ENCODE measurements at places on chromosomes 11 and 22.

DNA sequence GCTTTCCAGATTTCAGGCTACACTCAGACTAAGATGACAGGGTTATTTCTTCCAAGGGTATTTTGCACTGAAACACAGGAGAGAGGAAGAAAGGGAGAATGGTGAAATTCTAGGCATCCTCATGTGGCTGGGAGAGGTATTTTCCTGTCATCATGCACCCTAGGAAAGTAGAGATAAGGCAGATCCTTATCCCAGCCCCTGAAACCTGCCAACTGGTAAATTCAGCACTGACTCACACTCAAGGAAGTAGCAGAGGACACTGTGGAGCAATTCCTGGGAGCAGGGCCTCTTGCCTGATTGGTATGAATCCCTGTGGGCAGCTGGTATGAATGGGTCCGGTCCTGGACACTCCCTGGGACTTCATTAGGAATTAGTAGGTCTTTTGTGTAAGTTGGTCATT, 37.6 kb upstream of the SLC5A1 start:
- no peak for DNase-seq

DNA sequence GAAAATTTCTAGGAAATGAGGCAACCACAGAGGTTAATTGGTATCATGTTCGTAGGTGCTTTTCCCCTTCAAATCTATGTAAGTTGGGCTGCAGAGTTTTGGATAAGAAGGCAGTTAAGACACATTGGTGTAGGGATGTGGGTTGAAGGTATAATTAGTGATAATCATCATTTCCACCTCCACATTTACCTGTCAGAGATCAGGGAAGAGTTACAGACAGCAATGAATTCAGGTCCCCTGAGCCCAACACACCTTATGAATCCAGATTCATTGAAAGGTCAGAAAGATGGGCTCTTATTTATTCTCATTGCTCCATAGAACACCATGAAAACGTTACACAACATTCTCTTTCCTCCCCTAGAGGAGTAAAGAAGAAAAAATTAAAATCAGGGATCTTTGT, 308.7 kb downstream of the C11orf87 start:
- no peak for DNase-seq

DNA sequence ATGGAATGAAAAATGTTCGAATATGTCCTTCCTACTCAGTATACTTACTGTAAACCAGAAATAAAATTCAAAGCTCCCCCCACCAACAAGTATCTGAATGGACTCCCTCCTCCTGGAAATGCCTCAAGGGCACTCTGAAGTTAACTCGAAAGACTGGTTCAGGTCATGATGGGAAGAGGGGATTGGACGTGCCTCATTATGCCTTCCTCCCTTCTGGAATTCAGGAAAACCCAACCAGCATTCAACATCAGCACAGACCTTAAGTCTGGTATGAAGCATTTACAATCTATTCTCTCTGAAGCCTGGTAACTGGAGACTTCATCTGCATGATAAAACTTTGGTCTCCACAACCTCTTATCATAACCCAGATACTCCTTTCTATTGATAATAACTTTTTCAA, 428.3 kb upstream of the RAG2 start:
- DNase-seq: no peak

DNA sequence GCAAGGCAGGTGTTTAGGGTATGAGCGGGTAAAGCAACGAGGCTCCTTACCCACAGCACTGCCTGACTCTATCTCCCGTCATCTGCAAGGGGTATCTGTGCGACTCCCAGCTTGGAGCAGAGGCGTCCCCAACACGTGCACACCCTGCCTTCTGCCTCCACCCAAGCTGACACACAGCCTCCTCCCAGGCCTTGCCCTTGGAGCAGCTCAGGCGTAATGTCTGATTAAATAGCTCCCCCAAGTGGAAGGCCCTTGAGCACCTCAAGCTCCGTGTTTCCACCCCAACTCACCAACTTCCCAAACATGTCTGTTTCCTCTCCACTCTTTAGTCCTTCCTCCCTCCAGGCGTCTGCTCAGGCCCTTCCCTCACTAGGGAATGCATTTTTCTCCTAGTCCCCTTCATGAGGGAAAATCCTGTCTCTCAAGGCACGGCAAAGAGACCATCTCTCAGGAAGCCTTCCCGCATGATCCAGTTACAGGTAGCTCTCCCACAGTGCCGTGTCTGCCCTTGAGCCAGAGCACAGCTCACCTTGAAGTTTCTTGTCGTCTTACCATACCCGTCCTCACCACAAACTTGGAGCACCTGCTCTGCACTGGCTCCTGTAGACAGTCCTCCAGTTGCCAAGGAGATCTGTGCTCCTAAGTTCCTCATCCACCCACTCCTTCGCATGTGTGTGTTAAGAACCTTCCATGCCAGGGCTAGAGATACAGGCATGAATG, 15.8 kb downstream of the CYB5R2 start:
- DNase-seq: no peak

GRCh38 chr11:122751292-122752070, 86.8 kb upstream of the CRTAM start:
- no peak for DNase-seq

DNA sequence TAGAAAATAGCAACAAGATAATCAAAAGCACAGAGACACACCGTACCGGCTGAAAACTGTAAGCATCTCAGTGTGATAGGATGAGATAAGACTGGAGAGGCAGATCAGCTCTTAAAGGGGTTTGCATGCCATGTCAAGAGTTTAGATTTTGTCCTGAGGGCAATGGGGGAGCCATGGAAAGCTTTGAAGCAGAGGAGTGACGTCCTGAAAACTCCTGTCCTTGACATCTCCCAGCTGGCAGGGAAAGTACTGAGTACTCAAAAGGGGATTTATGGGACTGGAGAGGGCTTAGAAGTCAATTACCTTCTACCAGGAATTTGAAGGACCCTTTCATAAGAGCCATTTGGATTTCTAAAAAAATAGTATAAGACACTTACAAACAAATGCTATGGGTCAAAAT, 420.5 kb upstream of the NARS2 start:
- no peak for DNase-seq

GRCh38 chr11:6411594-6412031, 7.3 kb downstream of the APBB1 start:
- no peak for DNase-seq

GRCh38 chr11:66194391-66194790, 74.0 kb upstream of the RAB1B start:
- DNase-seq: no peak

DNA sequence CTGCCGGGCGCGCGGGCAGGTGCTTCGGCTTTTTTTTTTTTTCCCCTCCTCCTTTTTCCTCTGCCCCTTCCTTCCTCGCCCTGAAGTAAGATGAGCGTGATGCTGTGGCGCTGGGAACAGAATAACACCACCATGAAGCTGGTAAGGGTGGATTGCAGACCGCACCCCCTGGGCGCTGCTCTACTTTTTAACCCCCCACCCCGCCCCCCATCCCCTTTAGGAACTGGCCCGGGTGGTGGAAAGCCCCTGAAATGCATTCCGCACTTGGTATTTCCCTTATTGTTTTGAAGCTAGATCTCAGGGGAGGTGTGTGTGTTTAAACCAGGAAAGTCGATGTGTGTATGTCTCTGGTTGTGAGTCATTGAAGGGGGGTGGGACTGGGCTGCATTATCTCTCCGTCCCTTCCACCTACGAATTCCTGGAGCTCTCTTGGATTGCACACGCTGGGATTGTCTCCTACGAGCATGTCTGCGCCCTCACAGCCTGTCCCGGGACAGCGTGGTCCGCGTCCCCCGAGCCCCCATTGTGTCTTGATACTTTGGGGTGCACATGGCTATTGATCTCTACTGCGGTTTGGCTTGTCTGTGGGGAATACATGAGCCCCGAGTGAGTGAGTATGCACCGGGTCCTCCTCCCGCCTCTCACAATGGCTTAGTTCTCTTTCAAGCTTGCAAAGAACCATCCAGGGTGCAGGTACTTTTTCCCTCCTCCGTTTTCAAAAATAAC, 64.9 kb downstream of the NAV2 start:
- DNase-seq: no peak

GRCh38 chr11:78187366-78188285, 800 bp downstream of the KCTD21 start:
- DNase-seq: no peak

DNA sequence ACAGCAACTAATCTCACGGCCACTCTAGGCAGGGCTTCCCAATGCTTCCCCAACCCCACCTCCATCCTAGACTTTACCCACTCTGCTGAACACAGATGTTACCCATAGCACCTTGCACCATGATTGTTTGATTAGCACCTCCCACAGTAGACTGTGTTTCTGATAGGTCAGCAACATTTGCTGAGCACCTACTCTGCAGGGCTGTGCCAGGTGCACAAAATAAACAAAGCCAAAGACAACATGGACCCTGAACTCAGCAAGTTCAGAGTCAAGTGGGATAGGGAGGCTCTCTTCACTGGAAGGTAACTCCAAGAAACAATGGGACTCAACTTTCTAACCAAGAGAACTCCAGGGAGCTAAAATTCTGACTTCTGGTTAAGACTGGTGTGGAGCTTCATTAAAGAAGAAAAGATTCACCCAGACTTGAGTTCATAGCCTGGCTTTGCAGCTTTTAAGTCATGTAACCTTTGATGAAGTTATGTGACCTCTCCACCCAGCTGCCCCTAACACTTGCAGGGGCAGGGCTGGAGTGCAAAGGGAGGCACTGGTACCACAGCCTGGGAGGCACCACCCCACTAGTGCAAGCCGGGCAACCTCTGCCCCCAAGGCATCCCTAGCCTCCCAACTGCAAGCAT, 6.7 kb upstream of the RTN4RL2 start:
- no peak for DNase-seq

DNA sequence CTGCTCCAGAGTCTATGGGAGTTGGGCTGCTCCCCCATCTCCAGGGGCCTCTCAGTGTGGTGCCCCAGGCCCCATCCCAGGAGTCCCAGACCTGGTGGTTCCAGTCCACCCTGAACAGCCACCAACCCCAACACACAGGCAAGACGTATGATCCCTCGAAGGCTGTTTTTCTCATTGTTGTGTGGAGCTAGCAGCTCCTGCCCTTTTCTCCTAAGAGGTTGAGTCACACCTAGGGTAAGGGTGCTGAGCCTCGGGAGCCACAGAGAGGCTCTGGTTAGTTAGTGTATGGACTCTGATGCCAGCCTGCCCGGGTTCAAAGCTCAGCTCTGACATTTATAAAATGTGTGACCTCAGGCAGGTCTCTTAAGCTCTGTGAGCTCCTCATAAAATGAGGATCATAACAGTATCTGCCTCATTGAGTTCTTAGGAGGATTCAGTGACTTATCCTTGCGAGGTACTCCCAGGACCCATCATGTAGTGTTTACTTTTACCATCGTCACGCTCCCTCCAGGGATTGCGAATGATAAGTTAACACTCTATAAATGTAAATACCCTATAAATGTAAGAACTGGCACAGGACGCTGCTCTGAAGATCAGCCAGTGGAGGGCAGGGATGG, 47.2 kb downstream of the FBLN1 start:
- no peak for DNase-seq

DNA sequence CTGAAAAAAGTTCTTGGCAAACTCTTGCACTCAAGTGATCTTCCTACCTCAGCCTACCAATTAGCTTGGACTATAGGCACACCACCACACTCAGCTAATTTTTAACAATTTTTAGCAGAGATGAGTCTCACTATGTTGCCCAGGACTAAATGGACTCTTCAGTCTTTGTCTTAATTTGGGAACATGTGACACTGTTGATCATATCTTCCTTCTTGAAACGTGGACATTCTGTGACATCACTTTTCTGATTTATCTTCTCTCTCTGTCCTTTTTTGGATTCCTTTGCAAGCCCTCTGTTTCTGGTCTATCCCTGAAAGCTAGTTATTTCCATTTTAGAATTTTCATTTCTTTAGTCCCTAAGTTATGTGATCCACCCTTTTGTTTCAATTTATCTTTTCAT, 42.0 kb downstream of the RSF1 start:
- no peak for DNase-seq

Measured in CD4-positive, alpha-beta T cell (primary cell).